CD4-positive, CD25-positive, alpha-beta regulatory T cell (primary cell): ENCODE measurements at places on chromosomes 7 and 10. TPM values are rescaled to one million over a fixed set of nuclear protein-coding genes. Genes with fewer than 3 reads are reported as not detected.

The MICU1 gene
- 29.6 TPM for polyA plus RNA-seq

The ACTR3C gene
- 4.3 TPM for polyA plus RNA-seq

The AOAH gene
- 3.5 TPM for polyA plus RNA-seq

The PDCD4 gene
- 185 TPM for polyA plus RNA-seq

The GSTO2 gene
- 1.4 TPM for polyA plus RNA-seq

The KLF14 gene
- polyA plus RNA-seq, result not detected

The GPR158 gene
- not detected for polyA plus RNA-seq

DNA sequence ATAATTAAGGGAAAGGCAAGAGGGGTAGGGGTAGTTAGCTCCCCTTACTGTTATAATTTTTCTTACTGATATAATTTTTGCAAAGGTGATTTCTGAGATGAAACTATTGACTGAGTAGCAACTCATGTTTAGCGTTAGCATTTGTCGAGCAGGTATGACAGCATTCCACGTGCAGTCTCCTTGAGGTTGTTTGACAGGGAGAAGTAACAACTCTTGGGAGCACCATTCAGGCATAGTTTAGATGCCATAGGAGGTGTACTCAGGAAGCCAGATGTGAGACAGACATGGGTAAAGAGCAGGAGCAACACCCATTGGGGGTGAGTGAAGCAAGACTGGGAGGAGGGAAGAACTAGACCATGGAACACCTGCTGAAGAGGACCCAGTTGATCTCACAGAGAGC, 96.6 kb upstream of the KLF6 start:
- H3K36me3 ChIP-seq, result no peaks in the 10 kb centered on the region
- H3K4me3 ChIP-seq, result no peak overlapping the region

DNA sequence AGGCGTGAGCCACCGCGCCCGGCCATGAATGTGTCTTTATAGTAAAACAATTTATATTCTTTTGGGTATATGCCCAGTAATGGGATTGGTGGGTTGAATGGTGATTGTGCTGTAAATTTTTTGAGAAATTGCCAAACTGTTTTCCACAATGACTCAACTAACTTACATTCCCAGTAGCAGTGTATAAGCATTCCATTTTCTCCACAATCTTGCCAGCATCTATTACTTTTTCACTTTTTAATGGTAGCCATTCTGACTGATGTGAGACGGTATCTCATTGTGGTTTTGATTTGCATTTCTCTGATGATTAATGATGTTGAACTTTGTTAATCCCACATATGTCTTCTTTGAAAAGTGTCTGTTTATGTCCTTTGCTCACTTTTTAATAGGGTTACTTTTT, 1187.9 kb downstream of the XPNPEP1 start:
- no peaks in the 10 kb centered on the region for H3K36me3 ChIP-seq
- no peak overlapping the region for H3K4me3 ChIP-seq
- no peaks in the 10 kb centered on the region for H3K4me1 ChIP-seq
- no peak overlapping the region for H3K27ac ChIP-seq

DNA sequence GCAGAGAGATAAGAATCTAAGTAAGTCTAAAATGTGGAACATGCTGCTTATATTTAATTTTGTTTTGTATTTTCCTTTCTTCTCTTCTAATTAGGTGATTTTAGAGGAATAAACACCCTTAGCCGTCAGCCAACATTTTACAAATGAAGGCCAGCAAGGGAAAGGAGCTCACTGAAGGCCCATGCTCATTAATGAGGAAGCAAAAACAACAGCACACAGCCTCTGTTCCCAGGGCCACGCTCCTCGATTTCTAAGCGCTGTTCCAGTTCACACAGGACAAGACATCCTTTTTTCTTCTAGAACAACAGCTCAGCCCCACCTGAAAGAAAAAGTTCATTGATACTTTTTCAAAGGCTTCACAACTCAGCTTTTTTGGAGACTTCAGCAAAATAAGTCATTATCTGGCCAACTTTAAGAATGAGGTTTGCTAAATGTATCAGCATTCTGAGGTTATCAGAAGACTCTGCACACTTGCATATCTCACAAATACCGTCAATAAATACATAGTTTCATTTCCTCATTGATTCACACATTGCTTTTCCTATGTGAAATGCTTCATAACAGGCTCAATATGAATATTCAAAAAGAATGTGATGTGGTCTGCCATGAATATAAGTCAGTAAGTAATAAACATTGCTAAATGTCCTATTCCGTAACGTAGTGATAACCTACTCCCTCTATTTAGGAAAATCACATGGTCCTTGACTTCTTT, 34.8 kb upstream of the SFMBT2 start:
- H3K4me3 ChIP-seq, result no peak overlapping the region
- no peak for DNase-seq
- H3K4me1 ChIP-seq, result no peaks in the 10 kb centered on the region

GRCh38 chr7:47413526-47414341, 168.2 kb downstream of the TNS3 start:
- no peak overlapping the region for H3K27ac ChIP-seq
- no peaks in the 10 kb centered on the region for H3K27me3 ChIP-seq
- H3K36me3 ChIP-seq, result no peaks in the 10 kb centered on the region
